Activated effector memory CD4-positive, alpha-beta T cell treated with Interleukin-2 at 50 U/mL for 16 hours (primary cell): ENCODE measurements at places on chromosomes 16 and 17.

GRCh38 chr17:42201458-42201772 is 7.1 kb upstream of the GHDC start:
- DNase-seq: no peak

GRCh38 chr16:52117171-52117570 is 429.8 kb downstream of the TOX3 start:
- DNase-seq: no peak

DNA sequence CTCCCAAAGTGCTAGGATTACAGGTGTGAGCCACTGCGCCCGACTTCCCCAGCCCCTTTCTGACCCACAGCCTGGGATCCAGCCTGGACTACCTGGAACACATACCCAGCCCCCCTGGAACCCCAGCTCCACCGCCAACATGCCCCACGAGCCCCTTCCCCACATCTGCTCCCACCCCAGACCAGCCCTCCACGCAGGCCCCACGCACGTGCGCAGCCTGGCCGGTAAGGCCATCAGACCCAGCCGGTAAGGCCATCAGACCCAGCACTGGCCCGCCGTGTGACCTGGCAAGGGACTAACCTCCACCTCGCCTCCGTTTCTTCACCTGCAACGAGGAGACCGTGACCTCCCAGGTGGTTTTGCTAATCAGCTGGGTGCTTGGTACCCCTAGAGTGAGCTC is 46.5 kb downstream of the RPH3AL start:
- no peak for DNase-seq

DNA sequence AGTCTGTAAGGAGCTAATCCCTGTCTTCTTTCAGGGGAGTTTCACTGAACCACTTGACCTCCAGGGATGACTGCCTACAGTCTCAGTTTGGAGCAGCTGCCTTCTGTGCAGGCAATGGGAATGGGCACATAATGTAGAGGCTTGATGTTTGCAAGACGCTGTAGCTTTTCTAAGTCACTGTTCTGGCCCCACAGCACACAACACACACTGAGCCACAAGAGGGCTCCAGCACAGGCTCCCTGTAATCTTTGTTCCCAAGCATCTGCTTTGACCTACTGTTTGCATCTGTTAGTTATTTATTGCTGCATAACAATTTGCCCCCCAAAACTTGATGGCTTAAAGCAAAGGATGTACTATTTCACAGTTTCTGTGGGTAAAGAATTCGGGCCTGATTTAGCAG is 419.0 kb upstream of the ASIC2 start:
- DNase-seq: no peak

DNA sequence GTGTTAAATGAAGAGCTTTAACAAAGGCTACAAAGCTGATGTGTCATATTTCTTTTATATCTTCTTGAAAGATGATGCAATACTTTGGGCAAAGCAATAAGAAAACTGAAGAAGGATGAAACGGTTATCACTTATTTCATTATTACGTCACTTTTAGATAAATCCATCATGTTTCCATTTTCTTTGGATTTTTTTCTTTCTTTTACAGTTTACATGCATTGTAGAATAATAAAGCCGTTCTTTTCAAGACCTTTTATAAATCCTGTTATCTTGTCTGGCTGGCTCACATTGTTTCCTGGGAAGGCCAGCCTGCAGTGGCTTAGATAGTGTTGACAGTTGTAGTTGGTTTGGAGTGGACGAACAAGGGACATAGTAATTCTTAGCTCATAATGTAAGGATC is 28.9 kb downstream of the TANC2 start:
- DNase-seq: no peak

DNA sequence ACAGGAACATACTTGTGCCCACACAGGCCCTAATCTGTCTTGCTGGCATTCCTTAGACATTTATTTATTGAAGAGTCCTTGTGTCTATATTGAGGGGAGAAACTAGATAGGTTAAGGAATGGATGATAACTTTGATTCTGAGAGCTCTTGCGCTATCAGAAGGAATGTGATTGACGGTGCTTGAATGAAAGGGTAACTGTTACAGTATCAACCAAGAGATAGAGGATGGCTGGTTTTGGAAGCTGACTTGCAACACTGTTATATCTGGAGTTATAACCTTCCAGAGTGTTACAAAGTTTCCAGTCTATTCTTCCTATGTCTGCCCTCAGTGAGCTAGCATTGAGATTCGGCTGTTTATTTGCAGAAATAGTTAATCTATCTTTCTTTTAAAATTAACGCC is 36.5 kb downstream of the PRKCA start:
- no peak for DNase-seq

DNA sequence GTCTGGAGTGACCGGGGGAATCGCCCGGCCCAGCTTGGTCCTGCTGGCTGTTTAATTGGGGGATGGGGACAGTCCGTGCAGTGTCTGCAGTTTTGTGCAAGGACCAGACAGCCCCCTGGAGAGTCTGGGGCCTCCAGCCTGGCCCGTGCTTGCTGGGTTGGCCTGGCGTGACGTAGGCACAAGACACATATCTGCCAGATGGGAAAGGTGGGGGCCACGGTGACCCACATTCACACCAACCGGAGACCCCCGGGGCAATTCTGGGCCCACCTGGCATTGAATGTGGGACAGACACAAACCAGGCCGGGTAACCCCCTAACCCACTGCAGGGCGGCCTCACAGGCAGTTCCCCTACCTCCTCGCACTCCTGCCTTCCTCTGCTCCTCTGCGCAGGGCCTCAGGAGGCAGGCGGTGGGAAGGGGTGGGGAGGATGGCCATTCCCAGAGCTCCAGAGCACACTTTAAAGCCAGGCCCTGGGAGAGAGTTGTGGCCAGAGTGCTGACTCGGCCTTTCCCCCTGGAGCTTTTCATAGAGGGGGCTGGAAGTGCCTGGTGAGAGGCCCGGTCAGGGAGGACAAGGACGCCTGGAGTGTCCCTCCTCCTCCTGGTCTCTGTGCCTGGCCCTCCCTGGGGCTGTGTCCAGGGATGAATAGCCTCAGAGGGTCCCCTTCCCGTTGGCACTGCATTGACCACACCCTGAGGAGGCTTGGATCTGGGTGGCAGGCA is 1.5 kb downstream of the MRC2 start:
- DNase-seq: no peak

DNA sequence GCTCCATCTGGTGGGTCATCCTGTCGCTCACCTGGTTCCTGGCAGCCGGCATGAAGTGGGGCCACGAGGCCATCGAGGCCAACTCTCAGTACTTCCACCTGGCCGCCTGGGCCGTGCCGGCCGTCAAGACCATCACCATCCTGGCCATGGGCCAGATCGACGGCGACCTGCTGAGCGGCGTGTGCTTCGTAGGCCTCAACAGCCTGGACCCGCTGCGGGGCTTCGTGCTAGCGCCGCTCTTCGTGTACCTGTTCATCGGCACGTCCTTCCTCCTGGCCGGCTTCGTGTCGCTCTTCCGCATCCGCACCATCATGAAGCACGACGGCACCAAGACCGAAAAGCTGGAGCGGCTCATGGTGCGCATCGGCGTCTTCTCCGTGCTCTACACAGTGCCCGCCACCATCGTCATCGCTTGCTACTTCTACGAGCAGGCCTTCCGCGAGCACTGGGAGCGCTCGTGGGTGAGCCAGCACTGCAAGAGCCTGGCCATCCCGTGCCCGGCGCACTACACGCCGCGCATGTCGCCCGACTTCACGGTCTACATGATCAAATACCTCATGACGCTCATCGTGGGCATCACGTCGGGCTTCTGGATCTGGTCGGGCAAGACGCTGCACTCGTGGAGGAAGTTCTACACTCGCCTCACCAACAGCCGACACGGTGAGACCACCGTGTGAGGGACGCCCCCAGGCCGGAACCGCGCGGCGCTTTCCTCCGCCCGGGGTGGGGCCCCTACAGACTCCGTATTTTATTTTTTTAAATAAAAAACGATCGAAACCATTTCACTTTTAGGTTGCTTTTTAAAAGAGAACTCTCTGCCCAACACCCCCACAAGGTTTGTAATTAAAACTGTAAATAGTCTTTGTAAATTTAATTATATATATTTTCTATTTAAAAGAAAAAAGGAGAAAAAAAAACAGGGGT is 1.7 kb downstream of the FZD2 start:
- DNase-seq: no peak

GRCh38 chr17:20235747-20236146 is 226.6 kb downstream of the SPECC1 start:
- no peak for DNase-seq

- DNase-seq: no peak
Observed at GRCh38 chr17:79658811-79659207, 48.0 kb upstream of the RBFOX3 start.

DNA sequence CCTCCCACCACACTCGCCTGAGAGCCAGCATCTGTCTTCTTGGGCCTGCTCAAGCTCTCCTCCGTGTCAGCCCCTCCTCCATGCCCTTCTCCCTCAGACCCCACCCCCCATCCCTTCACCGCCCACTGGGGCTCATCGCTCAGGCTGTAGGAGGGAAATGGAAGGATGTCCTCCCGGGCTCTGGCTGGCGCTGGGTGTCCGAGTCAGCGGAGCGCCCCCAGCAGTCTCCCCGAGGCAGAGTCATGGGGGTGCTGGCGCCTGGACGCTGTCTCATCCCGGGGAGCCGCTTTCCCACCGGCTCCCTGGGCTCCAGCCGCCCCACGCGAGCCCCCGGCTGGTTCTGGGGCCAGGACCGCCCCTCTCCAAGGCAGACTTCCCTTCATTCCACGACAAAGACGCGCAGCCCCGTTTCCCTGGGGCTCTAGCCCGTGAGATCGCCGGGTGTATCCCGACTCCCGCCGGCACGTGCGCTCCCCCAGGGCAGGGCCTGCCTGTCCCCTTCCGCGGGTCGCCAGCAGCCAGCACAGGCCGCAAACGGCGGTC is 428 bp upstream of the ANTKMT start:
- DNase-seq: no peak

DNA sequence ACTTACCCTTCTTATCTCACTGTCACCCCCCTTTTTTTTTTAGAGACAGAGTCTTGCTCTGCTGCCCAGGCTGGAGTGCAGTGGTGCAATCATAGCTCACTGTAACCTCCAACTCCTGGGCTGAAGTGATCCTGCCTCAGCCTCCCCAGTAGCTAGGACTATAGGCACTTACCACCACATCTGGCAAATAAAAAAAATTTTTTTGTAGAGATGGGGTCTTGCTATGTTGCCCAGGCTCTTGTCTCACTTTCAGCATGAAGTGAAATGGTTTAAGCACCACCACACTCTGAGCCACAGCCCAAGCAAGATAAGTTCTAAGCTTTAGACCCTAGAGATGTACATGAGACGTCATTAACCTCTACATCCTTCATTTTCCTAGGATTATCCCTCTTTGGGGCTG is 34.5 kb upstream of the EFCAB13 start:
- DNase-seq: no peak

DNA sequence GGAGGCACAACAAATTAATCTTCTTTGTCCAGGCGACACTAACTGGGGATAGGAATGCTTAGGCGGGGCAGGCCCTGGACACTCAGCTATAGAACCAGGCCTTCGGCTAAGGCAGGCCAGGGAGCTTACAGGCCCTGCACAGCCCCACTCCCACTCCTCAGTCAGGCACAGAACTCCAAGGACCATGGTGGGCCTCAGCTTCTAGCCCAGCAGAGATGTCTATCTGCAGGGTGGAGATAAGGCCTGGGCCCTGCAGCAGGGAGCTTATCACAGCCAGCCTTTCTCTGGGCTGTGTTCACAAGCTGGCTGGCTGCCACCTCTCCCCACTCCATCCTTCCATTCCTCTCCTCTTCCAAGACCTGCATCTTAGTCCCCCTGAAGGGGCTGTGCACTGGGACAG is 68.1 kb downstream of the TMEM132E start:
- no peak for DNase-seq

- DNase-seq: no peak
Observed at GRCh38 chr16:15972046-15972868, 22.8 kb downstream of the ABCC1 start.

DNA sequence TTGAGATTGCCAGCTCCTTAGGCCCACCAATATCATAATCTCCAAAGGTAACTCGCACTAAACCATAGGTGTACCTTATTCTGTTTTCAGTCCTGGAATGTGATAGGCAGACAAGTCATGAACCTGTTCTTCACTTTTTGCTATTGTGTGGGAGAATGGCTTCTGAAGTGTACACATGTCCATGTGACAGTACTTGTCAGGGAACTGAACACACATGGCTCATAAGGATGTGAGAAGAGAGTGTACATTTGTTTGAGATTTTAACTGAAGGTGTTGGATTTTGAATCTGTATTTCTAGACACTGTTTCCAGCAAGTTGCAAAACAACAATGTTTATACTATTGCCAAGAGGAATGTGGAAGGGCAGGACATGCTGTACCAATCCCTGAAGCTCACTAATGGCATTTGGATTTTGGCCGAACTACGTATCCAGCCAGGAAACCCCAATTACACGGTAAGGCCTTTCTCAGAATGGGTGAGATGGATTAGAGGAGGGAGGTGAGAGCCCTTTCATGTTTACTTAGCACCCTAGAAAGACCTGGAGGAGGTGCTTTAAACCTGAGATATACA is 14.5 kb upstream of the RASL10B start:
- DNase-seq: no peak

GRCh38 chr17:82477934-82478333 is 19.4 kb downstream of the NARF start:
- DNase-seq: no peak

- DNase-seq: no peak
Observed at GRCh38 chr16:10920726-10921427, 21.4 kb downstream of the DEXI start.

DNA sequence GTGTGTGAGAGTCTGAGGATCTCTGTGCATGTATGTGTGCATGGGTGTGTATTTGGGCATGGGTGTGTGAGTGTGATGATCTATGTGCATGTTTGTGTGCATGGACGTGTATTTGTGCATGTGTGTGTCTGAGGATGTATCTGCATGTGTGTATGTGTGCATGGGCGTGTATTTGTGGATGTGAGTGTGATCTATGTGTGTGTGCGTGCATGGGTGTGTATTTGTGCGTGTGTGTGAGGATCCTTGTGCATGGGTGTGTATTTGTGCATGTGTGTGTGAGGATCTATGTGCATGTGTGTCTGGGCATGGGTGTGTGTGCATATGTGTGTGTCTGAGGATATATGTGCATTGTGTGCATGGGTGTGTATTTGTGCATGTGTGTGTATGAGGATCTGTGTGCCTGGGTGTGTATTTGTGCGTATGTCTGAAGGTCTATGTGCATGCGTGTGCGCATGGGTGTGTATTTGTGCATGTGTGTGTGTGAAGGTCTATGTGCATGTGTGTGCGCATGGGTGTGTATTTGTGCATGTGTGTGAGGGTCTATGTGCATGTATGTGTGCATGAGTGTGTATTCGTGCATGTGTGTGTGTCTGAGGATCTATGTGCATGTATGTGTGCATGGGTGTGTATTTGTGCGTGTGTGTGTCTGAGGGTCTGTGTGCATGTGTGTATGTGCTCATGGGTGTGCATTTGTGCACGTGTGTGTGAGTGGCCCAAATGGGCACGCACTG is 26.5 kb upstream of the ITGAX start:
- no peak for DNase-seq

DNA sequence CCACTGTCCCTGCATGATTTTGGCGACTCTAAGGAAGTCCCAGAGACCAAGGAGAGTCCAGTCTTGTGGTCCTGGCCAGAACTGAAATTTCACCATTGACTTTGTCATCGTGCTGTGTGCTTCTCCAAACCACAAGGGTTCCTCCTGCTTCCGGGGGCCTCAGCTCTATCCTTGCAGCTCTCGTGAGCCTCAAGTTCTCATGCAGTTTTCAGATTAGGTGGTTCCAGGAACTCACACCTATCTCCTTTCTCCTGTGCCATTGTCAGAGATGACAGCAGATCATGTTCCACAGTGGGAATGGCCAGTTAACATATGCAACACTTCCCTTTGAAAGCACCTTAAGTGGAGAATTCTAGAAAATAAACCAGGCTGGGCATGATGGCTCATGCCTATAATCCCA is 97.9 kb upstream of the CRHR1 start:
- DNase-seq: no peak

GRCh38 chr17:34728771-34729310 is 149.5 kb downstream of the TMEM132E start:
- no peak for DNase-seq

- no peak for DNase-seq
Observed at GRCh38 chr16:72859581-72859980, 188.3 kb downstream of the ZFHX3 start.
